ENCODE measurements at places on chromosomes 5 and 9.

DNA sequence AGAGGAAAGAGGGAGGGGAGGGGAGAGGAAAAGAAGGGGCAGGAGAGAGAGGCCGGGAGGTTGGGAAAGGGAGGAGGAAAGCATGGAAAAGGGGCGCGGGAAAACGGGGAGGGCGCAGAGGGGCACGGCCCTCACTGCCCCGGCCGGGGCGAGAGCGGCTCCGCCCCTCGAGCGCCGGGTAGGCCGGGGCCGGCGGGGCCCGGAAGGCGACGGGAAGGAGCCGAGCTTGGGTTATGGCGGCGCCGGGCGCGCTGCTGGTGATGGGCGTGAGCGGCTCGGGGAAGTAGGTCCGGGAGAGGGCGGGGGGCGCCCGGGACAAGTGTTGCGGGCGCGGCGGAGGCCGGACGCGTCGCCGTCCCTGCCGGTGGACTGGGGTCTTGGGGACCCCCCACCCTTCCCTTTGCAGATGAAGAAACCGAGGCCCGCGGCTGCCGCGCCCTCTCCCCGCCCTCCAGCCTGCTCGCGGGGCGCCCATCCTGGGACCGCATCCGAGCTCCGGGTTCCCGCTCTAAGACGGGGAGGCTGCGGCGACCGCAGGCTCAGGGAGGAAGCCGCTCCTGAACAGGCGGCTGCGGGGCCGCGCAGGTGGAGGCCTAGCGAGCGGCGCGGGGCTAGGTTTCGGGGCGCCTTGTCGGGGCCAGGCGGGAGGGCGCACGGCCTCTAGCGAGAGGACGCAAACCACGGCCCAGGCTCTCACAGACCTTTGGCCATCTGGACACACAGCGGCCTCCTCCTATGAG lies at the start of gene IDNK:
TSS of gene IDNK (plus strand) at position 205 of the 740 bp plus-strand sequence. CDS start at position 234, 29 bp downstream.
- DNase-seq = peak; percentile 67

DNA sequence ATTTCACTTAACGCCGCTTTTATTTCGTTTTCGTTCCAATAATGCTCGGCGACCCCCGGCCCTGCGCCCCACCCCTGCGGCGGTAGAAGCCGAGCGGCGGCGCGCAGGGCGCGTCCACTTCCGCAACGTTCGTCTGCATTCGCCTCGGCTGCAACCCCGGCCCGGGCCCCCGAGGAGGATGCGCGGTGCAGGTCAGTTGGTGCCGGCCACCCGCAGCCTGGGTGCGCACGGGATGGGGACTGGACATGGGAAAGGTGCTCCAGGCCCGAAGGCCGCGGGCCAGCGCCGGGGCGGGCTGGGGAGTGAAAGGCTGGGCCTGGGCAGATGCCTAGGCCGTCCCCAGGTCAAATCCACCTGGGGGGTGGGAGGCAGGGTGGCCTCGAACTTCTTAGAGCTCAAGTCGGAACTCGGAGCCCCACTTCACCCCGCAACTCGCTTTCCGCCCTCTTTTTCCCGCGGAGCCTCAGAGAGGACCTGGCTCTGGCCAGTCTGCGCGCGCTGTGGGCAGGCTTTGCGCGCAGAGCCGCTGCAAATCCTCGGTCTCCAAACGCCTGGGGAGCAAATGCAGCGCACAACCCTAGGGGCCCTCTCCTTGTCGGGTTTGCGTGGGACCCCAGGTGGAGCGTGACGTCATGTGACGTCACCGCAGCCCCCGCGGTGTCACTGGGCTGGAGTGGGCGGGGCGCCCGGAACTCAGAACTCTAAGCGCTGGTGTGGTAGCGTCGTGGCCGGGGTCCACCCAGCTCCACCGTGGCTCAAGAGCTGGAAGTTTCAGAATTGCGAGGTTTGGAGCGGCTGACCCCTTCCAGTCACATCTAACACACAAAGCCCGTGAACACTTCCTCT lies 3.3 kb downstream of the TLX3 start:
- DNase-seq = no peak

DNA sequence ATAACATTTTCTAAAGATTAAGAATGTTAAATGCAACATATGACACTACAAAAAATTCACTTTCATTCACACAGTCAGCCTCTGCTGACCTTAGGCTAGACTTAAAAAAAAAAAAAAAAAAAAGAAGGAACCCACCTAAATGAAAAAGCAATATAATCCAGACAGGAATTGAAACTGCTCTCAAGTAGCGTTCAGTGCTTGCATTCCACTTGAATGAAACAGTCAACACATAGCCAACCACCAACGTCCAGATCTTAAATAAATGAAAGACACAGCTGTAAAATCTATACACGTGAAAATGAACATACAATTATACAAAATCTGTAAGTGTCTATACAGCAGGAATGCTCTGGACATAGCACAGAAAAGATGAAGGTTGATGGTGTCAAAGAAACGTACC lies 11.4 kb downstream of the TMEM245 start:
- peak; percentile 73 for DNase-seq

DNA sequence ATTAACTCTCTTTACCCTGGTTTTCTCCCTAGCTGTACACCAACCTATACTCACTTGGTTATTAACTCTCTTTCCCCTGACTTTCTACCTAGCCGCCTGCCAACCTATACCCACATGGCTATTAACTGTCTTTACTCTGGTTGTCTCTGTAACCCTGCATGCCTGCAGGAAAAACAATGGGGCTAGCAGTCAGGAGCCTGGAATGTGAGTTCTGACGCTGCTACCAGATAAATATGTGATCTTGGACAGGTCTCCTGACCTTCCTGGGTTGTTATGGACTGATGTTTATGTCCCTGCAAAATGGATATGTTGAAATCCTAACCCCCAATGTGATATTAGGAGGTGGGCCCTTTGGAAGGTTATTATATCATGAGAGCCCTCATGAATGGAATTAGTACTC lies 119.2 kb downstream of the SMARCA2 start:
- DNase-seq = no peak

DNA sequence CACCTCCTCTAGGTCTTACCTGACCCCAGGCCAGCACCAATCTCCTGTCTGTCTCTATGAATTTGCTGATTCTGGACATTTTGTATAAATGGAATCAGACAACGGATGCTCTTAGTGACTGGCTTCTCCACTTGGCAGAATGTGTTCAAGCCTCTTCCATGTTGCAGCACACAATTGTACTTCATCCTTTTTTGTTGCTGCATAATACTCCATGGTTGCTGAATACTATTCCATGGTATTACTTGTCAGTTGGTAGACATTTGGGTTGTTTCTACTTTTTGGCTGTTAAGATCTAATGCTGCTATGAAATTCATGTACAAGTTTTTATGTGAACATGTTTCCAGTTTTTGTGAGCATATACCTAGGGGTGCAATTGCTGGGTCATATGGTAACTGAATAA lies 34.3 kb upstream of the FCN1 start:
- no peak for DNase-seq

DNA sequence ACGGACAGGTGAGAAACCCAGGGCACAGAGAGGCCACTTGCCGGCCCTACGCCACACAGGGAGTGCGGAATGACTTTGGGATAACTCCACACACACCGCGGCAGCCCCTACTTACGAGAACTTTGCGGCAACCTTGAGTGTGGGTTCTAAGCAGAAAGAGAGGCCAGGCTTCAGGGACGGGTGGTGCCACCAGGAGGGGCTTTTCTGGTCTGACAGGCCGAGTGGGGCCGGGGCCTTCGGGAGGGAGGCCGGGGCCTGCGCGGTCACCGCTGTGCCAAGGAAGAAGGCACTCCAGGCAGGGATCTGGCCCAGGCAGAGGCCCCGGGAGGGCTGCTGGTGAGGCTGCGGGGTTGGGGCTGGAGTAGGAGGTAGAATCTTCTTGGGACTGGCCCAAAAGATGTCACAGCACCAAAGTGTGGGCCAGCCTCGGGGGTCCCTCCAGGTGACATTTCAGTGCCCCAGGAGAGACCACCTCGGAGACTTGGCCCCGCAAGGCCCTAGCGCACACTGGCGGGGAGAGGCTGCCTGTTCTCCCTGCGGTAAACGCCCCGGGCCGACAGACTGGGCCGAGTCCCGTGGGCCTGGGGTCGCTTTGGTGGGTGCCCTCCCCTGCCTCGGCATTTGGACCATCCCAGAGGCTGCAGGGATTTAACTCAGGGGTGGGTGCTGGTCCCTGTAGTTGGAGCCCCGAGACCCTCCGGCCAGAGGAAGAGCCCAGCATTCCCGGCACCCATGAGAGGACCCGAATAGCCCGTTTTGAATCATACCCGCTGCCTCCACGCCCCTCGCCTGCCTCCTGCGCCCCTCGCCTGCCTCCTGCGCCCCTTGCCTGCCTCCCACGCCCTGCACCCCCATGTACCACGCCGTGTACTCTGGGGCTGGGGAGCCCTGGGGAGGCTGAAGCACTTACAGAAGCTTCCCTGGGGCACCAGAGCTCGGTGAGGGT lies 9.0 kb upstream of the RNU6ATAC start:
- DNase-seq = no peak

GRCh38 chr5:107272954-107273353 lies 397.8 kb downstream of the EFNA5 start:
- DNase-seq = no peak

GRCh38 chr5:18799482-18800128 lies 1165.3 kb downstream of the TAF11L14 start:
- no peak for DNase-seq

- DNase-seq = no peak
These were observed 20.2 kb downstream of the ARRDC3 start for GRCh38 chr5:91362935-91363334.

GRCh38 chr5:138752341-138752950 lies 779 bp upstream of the CTNNA1 start:
- DNase-seq = no peak

- DNase-seq = peak; percentile 29
These were observed 30.2 kb upstream of the NRG2 start for GRCh38 chr5:140073296-140073695.

DNA sequence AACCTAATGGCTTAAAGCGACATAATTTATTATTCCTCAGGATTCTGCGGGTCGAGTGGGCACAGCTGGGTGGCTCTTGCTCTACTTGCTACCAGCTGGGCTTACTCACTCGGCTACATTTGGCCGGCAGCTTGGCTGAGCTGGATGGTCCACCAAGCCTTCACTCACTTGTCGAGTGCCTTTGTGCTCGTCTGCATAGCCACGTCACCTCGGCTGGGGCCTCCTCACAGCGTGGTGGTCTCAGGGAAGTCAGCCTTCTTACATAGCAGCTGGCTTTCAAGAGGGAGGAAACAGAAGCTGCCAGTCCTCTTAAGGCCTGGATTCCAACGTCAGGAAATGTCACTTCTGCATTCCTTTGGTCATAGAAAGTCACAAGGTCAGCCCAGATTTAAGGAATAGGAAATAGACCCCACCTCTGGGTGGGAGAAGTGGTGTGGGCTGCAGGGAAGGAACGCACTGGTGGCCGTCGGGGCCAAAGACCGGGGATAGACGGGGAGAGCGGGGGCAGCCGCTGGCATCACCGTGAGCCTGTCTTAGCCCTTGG lies 75.1 kb upstream of the RUFY1 start:
- peak; percentile 35 for DNase-seq

DNA sequence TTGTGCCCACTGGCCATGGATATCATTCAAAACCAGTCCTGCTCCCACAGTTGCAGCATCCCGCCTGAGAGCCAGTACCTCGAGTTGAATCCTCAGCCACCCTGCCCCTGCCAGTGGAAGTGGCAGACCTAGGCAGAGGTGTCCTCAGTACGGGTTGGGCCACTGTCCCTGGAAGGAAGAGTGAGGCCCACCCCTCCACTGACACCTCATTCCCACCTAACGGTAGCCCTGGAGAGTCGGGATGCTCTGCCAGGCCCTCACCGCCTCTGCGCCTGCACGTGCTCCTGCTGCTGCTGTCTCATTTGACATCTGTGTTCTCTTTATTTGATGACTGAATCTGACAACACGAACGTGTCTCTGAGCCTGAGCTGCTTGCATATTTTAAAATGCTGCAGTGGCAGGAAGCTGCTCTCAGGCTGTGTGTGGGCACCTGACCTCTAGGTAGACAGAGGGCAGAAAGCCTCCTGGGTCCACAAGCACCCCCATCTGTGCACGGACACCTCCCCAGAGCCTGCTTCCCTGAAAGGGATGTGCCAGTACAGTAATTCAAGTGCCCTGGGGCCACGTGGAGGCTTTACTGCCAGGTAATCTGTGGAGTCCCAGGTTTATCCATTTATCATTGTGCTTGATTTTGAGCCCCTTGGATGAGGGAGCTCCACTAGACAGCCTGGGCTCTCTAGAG lies 194.7 kb downstream of the CACNA1B start:
- DNase-seq = no peak

DNA sequence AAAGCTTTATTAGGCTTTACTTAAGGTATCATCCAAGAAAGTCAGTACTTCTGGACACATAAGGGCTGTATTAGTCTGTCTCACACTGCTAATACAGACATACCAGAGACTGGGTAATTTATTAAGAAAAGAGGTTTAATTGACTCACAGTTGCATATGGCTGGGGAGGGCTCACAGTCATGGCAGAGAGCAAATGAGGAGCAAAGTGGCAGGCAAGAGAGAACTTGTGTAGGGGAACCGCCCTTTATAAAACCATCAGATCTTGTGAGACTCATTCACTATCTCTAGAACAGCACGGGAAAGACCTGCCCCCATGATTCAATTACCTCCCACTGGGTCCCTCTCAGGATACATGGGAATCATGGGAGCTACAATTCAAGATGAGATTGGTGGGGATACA lies 49.2 kb upstream of the SLC44A1 start:
- no peak for DNase-seq

DNA sequence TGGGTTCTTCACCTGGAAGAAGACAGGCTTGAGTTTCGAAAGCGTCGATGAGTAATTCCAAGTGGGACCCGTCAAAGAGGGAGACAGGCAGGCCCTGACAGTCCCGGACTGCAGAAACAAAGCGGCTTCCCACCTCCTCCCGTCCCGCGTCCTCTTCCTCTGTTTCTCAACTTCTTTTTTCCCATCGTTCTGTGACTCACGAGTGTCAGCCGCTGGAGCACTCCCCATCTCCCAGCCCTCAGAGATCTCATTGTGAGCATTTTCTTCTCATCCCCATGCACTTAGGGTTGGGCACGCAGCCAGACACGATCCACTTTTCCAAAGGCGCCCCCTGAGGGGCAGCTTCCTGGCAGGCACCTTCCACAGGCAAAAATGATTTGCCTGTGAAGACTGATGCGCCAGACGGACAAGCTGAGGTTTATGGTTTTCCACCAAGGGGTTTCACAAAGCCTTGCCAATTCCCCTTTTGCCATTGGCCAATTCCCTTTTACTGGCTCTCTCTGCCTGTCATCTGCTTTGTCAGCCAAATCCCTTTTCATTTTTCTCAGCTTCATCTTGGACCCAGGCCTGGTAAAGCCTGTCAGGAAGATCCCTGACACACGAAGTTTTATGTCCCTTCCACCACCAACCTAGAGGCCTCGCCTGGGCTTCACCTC lies 86.5 kb upstream of the ANKRD55 start:
- peak; percentile 82 for DNase-seq

DNA sequence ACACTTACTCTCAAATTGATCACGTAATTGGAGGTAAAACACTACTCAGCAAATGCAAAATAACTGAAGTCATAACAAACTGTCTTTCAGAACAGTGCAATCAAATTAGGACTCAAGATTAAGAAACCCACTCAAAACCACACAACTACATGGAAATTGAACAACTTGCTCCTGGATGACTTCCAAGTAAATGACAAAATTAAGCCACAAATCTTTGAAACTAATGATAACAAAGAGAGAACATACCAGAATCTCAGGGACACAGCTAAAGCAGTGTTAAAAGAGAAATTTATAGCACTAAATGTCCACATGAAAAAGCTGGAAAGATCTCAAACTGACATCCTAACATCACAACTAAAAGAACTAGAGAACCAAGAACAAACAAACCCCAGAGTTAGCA lies 540.5 kb upstream of the CDH18 start:
- DNase-seq = no peak

Measured in inflammatory macrophage treated with lipopolysaccharide for 4 hours (primary cell).